ENCODE measurements at places on chromosomes 11 and 22.

DNA sequence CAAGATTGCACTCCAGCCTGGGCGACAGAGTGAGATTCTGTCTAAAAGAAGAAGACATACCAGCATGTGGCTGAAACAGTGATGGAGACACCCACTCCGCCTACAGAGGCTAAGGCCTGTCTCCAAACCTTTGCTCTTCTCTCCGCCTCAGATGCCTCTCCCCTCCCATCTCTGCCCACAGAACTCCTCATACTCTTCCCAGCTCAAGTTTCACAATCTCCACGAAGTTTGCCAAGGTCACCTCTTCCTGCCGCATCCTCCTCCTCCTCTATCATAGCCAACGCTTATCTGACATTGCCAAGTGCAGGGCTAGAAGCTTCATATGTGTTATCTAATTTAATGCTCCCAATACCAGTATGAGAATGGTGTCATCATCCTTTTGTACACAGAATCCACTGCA, 25.9 kb upstream of the FBLN1 start:
- DNase-seq, result no peak

GRCh38 chr11:123584737-123585136, 69.7 kb downstream of the SCN3B start:
- DNase-seq, result no peak

- DNase-seq, result no peak
Observed at GRCh38 chr22:31141551-31141950, 1.2 kb upstream of the PLA2G3 start.

DNA sequence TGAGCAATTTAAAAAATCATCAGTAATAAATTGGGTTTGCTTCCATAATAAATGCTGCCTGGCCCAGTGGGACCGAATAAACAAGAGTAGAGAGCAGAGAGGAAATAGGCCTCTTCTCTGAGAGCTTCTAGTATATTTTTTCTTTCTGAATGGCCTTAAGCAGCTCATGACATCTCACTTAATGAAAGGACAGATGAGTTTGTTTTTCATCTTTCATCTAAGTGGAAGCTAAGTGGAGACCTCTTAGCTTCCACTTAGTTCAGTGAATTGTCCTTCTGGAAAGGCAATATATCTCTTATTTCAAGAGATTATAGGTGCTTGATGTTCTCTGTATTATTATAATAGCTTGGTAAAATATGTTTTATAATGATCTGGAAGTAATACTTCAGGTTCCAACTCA, 245.9 kb upstream of the ANO3 start:
- DNase-seq, result no peak

DNA sequence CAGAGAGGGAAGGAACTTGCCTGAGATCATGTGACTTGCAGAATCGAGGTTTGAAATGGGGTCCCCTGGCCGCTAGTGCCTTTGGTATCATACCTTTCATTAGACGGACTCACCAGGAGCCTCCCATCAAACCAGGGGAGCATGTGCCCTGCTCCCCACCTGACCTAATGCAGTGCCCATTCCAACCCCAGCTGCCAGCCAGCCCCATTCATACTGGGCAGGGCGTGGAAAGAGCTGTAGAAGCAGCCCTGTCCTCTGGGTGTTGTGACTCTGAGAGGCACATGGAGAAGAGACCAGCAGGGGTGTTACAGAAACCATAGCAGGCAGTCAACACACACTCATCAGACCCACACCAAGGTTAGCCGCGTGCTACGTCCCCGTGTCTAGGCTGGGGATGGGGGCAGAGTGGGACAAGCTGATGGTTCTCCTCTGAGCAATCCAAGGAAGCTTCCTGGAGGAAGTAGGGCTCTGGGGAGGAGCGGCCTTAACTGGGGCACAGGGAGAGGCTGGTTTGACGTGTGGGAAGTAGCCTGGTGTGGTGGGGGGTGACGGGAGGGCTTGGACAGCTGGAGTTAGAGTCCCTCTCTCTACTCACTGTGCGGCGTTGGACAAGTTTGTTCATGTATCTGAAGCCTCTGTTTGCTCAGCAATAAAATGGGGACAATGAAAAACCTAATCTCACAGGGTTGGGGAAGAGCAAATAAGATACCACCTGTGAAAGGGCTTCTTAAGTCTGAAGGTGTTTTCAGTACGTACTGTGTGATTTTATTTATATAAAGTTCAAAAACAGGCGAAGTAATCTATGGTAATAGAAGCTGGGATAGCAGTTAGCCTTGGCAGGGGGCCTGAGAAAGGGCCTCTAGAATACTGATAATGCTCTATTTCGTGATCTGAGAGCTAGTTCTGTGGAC, 14.0 kb downstream of the GRIK4 start:
- DNase-seq, result no peak

DNA sequence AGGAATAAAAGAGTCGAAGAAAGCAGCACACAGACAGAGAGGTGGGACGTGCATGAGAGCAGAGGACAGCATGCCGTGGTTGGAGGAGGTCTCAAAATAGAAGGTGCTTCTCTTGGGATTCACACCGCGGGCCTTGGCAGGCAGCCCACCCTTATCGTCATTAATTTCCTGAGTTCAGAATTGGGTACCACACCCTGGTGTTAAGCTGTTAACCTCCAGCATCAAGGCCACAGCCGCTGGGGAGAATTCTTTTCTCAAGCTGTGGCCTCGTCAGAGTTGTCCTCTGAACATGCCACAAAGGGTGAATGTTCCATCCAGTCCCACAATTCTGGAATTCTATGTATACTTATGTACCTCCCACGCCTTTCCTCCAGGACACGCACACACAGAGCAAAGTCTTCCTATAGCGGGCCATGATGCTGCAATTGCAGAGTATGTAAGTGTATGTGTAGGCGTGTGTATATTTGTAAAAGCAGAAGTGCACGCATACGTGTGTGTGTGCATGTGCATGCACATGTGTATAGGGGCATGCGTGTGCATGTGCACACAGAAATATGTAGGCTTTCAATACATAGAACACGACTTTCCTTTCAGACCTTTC, 39.0 kb downstream of the ADAMTS8 start:
- DNase-seq, result no peak

- no peak for DNase-seq
Observed at GRCh38 chr11:25981998-25982397, 349.9 kb upstream of the ANO3 start.

GRCh38 chr11:90646706-90647105, 423.9 kb upstream of the CHORDC1 start:
- DNase-seq, result no peak

GRCh38 chr22:19290400-19291217, 910 bp downstream of the CLTCL1 start:
- DNase-seq, result no peak

DNA sequence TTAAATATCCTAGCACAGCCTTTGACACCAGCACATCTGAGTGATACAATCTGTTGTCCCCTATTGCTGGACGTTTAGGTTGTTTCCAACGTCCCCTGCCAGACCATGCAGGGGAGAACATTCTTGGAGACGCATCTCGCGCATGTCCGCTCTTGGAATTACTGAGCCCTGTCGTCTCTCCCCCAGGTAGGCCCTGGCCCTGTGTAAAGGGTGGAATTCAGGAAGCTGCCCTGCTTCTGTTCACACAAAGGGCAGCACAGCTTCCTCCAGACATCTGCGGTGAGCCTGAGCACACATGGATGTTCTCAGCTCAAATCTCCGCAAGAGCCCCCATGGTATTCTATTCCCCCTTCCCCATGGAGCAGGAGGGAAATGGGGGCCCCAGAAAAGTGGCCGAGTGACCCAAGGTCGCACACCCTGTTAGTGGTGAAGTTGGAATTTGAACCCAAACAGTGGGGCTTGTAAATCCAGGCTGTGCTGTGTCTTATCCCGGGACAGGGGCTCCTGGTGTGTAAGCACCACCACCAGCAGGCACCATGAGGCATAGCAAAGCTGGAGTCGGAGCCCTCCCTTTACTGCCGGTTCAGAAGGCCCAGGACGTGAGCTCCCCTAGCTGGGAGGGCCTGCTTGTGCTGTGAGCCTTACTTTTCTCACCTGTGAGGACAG, 5.0 kb upstream of the FGF19 start:
- no peak for DNase-seq

DNA sequence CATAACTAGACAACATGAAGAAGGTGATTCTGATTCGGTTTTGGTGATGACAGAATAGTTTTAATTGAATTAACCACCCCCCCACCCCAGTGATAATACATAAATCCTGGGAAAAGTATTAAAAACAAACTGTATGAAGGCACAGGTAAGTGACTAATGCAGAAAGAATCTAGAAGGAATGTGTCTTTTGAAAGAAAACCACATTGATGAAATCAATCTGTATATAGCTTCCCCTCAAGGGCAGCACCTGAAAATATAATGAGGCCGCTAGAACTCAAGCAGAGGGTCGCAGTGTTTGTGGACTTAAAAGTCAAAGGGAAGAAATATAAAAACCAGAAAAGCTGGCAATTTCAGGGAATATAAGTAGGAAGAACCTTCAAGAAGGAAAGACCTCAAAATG, 580.5 kb upstream of the CHORDC1 start:
- no peak for DNase-seq

Data from glutamatergic neuron (in vitro differentiated cells).